Stimulated activated memory B cell treated with anti-CD40 and anti-IgM and Interleukin-4, amounts not matched to agents 10 μg/mL and 1 μg/mL and 100 μg/mL, for 72 hours (primary cell): ENCODE measurements at places on chromosomes 11 and 22.

DNA sequence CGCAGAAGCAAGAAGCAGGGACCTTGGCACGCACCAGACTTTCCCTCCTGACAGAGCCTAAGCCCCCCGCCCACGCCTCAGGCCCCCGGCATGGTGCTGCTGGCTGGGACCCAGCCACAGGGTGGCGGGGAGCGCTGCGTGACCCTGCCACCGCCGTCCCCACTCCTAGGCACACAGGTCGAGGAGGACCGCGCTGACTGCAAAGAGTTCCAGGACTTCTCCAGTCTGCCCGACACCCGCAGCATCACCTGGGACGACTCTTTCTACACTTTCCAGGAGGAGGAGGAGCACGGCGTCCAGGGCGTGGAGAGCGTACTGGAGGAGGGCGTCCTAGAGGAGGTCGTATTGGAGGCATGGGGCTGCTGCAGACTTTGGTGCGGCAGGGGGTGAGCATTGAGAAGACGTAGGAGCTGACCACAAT is 103.7 kb downstream of the TRIM51G start:
- ATAC-seq = no peak

DNA sequence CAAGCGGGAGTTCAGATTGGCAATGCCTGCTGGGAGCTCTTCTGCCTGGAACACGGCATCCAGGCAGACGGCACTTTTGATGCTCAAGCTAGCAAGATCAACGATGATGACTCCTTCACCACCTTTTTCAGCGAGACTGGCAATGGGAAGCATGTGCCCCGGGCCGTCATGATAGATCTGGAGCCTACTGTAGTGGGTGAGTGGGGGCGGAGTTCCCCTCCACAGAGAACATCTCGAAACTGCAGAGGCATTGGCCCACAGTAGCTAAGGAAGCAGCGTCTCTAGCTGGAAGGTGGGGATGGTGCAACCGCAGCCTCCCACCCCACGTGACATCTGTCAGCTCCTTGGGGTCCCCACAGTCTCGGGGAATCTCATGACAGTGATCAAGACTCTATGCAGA is 10.9 kb downstream of the TUBA8 start:
- ATAC-seq = no peak

DNA sequence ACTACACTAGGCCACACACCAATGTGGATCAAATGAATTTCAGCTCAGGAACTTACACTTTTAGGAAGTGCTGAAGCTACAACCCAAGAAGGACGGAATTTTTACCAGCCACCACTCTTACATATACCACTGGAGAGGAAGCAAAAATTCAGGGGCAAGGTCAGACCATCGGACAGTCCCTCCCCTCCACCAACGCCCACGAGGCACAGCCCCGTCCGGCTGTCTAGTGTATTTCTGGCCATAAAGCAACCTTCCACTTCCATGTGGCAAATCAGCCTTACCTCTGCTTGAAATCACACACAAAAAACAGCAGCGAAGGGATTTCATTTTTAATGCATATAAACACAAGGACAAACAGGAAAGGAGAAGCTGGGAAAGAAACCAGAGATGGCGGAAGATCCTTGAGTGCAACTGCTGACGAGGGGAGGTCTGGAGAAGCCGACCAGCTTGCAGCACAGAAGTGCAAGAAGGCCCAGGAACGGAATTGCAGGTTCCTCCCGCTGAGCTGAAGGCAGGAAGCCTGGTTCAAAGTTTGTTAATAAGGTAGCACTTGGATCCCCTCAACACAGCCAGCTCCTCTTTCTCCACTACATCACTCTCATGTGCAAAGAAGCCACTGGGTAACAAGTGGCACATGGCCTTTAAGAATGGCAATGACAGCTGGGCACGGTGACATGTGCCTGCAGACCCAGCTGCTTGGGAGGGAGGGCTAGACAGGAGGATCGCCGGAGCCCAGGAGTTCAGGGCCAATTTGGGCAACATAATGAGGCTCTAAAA is 71.5 kb downstream of the SHANK2 start:
- ATAC-seq = no peak

DNA sequence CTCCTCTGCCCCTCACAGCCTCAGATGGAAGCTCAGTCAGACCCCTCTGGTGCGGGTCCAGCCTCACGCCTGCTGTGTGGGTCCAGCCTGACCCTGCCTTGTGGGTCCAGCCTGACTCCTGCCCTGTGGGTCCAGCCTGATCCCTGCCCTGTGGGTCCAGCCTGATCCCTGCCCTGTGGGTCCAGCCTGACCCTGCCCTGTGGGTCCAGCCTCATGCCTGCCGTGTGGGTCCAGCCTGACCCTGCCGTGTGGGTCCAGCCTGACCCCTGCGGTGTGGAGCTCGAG is 445.3 kb downstream of the BRD1 start:
- no peak for ATAC-seq

- ATAC-seq = no peak
Observed at GRCh38 chr11:70167723-70168404, 35.2 kb upstream of the FADD start.

DNA sequence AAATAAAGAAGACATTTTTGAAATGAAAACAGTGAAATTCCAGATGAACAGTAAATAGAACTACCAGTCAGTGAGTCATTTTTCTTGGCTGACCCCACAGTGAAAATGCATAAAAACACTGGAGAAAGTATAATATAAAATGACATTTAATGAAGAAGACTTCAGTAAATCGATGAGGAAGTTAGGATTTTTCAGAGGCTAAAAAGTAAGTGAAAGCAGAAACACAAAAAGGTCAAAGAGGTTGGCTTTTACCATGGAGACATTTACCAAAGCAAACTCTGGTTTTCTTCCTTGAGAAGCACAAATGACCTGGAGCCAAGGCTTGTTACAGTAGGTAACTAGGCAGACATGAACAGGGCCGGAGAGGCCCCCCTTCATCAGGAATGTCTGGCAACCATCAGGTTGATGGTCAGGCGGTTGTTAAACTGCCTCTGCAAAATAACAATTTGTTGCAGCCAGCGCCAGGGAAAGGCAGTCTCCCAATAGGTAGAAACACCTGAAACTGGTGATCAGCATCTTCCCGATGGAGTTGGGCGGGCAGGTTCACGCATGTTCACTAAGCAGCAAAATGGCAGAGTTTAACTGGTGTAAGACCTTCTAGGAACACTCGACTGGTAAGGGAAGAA is 16.7 kb upstream of the TMEM123 start:
- no peak for ATAC-seq
